ENCODE measurements at places on chromosomes 5 and 9.

- peak; percentile 39 for DNase-seq
Measured at GRCh38 chr9:2800394-2801179, 43.3 kb downstream of the PUM3 start.

GRCh38 chr5:28737682-28738081 lies 1699.3 kb upstream of the CDH9 start:
- no peak for DNase-seq

DNA sequence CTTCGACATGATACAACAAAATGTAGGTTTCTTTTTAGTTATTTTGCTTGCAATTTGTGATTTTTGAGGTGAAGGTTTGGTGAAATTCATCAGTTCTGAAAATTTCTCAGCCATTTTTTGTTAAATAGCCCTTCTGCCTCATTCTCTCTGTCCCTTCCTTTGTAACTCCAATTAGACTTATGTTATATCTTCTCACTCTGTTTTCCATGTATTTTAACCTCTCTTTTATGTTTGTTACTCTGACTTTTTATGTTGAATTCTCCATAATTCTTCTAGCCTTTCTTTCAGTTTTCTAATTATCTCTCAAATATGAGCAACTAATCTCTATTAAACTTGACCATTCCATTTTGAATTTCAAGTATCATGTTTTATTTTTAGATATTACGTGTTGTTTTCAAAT lies 172.2 kb upstream of the VCAN start:
- DNase-seq: no peak

DNA sequence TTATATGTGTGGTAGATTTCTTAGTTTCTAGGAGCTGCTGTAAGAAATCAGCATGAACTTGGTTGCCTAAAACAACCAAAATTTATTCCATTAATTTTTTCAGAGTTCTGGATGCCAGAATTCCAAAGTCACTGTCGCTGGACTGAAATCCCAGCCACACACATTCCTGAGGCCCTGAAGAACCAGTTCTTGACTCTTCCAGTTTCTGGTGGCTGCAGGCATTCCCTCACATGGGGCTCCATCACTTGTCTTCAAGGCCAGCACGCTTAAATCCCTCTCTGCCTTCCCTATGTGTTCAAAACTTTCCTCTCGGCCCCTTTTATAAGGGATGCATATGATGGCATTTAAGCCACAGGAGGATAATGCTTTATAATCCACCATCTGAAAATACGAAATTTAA lies 1237.5 kb upstream of the CDH9 start:
- no peak for DNase-seq

DNA sequence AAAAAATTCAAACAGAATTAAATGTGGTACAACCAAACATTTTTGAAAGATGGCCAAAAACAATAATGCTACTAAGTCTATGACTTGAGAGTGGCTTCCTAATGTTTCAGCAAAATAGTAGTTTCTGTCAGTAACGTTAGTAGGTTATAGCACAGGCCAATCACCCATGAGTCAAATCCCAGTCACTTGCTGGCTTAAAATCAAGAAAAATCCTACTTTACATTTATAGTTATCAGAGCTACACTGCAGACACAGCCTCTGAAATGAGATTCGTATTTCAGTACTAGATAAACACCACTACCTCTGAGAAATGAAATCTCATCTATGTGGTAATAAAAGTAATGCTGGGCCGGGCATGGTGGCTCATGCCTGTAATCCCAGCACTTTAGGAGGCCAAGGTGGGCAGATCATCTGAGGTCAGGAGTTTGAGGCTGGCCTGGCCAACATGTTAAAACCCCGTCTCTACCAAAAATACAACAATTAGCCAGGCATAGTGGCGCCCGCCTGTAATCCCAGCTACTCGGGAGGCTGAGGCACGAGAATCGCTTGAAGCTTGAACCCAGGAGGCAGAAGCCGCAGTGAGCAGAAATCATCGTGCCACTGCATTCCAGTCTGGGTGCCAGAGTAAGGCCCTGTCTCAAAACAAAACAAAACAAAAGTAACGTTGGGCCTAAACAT lies 6.1 kb downstream of the ZDHHC21 start:
- DNase-seq: no peak

- DNase-seq: no peak
Measured at GRCh38 chr9:80143899-80144298, 572.1 kb downstream of the TLE4 start.

DNA sequence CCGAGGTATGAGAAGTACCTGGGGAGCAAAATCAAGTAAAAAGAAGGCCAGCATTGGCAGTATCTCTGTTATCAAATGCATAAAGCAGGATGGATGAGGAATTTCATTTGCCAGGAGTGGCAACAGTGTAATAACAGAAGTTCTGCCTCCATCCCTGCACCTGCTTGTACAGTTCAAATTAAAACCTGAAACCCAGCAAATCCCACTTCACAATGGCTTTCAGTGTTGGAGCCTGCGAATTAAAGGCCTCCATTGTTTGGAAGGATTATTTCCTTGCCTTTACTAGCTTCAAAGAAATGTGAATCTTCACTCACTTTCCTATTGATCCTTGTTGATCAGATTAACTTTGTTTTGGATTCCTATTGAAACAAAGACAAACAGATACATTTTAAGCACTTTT lies 31.5 kb upstream of the IRX1 start:
- DNase-seq: no peak

GRCh38 chr5:148214665-148215185 lies 11.9 kb downstream of the SPINK6 start:
- no peak for DNase-seq

- peak; percentile 38 for DNase-seq
Measured at GRCh38 chr9:70013598-70014196, 30.0 kb upstream of the MAMDC2 start.

GRCh38 chr5:133681896-133682295 lies 69.6 kb upstream of the FSTL4 start:
- no peak for DNase-seq

DNA sequence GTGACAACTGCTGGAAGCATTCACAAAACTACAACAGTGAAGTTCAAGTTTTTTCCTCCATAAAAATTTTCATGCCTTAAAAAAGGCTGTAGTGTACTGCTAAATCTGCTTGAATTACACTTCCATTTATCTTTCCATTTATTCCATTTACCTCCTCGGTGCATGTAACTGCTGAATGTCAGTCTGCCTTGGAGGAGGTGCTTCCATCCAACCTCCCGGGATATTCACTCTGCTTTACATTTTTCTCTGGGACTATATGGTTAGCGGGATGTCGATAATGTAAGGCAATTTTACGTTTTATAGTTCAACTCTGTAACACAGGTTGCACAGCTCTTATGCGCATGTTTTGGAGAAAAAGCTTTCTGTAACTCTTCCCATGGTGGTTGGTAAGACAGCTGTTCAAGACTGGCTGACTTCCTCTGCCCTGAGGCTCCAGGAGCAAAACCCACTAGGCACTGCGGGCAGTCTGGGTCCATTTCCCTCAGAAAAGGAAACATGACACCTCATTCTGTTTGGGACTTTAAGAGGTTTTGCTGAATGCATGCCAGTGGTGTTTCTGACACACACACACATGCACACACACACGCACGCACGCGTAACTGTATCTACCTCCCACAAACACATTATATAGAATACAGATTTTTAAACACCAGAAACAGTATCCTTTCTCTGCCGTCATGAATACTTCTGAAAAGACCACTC lies 66.1 kb downstream of the SPTLC1 start:
- no peak for DNase-seq
